ENCODE measurements at places on chromosomes 6 and 20. TPM values are rescaled to one million over a fixed set of nuclear protein-coding genes. Genes with fewer than 3 reads are reported as not detected.

NOX3 gene
- not detected for polyA plus RNA-seq

- DNase-seq, result no peak
Measured at GRCh38 chr6:23002044-23002619, 432.8 kb downstream of the HDGFL1 start.

SMLR1 gene
- polyA plus RNA-seq, result not detected

GRCh38 chr20:46399401-46399800 is 7.0 kb downstream of the ELMO2 start:
- no peak for DNase-seq

MAS1 gene
- not detected for polyA plus RNA-seq

DNA sequence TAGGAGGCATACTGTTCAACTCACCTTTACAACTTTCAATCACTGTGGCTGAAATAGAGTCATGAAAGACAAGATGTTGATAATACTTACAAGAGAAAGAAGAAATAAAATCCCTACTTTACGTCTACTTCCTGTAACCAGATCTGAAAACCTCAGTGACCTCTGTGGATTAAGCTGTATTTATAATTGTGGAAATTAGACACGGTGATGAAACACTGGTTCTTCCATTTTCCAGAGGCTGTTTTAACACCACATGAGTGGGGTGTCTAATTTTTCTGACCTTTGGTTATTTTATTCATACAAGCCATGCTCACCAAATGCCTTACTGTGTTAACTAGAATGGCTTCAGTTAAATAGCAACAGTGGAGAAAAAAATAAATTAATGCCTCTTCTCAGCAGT is 58.5 kb upstream of the HIVEP1 start:
- no peak for DNase-seq

DNA sequence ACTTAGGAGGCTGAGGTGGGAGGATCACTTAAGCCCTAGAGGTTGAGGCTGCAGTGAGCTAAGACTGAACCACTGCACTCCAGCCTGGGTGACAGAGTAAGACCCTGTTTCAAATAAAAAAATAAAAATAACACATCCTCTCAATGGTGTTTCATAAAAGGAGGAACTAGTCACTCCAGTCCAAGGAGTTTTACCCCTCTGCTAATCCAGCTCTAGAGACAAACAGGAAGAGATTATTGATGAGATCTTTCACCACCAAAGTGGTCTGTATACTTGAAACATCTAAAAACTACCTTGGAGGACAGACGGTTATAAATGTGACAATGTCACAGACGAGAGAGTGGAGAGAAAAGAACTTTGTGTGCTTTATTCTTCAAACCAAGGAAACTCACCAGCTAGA is 58.2 kb downstream of the PIGU start:
- DNase-seq, result no peak
